Progenitor cell of endocrine pancreas (in vitro differentiated cells): ENCODE measurements at places on chromosomes 5 and 9. TPM values are rescaled to one million over a fixed set of nuclear protein-coding genes. Genes with fewer than 3 reads are reported as not detected.

ADAMTS13 gene
- 16.0 and 17.8 TPM in 2 replicates for total RNA-seq

- DNase-seq, result no peak
Observed at GRCh38 chr5:56003179-56003578, 8.4 kb upstream of the IL6ST start.

CA9 gene
- 0.31 and 0.49 TPM in 2 replicates for total RNA-seq

- no peak for DNase-seq
- H3K27me3 ChIP-seq, result peaks cover 50% of the 10 kb centered on the region
- H3K36me3 ChIP-seq, result no peaks in the 10 kb centered on the region
- no peak overlapping the region for H3K4me3 ChIP-seq
- H3K4me1 ChIP-seq, result peaks cover 5% of the 10 kb centered on the region
- H3K27ac ChIP-seq, result no peak overlapping the region
Observed at GRCh38 chr5:135880278-135880677, 15.4 kb downstream of the IL9 start.
